Cortex of kidney (tissue), 1 donor: ENCODE measurements at places on chromosomes 5 and 9.

DNA sequence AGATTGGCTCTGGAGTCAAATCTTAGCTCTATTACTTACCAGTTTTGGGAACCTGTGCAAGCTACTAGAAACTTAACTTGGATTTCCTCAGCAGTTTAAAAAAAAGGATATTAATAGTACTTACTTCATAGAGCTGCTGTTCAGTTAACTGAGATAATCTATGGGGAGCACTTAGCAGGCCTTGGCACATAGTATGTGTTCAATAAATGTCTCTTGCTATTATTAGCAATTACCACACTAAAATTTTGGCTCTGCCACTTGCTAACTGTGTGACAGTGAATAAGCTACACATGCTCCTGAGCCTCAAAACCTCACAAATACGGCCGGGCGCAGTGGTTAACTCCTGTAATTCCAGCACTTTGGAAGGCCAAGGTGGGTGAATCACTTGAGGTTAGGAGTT lies 55.9 kb downstream of the CDK5RAP2 start:
- DNase-seq = no peak

DNA sequence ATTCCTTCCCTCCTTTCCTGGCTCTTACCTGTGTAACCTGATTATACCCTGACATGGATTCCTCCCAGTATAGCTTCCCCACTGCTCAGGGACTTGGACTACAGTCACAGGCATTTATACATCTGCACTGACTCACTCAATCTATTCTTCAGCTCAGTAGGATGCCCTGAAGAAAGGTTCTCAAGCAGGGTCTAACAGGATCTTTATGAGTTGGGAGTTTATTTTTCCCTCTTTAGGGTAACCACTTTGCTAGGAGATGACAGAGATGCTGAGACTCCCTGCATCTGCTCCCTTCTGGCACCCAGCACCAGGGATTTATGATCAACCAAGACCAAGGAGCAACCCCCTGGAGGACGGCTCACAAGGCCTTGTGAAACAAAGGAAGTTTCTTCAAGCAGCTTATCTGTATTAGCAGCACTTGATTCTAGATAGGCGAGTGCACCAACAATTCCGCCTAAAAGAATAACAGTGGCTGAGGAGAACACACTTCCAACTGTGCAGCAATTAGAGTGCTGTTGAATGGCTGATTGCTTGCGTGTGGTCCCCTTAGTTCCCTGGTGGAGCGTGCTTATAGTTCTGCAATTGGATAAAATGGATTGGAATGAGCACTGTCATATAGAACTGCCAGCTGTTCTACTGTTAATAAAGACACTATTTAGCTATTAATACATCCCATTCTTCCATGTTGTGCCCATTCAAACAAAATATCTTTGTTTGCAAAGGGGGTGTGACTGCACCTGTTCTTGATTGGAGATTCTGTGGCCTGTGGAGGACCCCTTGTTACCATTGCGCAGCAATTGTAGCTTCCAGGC lies 482.6 kb downstream of the ZNF608 start:
- no peak for DNase-seq

- no peak for DNase-seq
Observed at GRCh38 chr5:55989860-55990259, 4.9 kb downstream of the IL6ST start.

GRCh38 chr9:75909776-75910175 lies 19.3 kb downstream of the PCSK5 start:
- no peak for DNase-seq

DNA sequence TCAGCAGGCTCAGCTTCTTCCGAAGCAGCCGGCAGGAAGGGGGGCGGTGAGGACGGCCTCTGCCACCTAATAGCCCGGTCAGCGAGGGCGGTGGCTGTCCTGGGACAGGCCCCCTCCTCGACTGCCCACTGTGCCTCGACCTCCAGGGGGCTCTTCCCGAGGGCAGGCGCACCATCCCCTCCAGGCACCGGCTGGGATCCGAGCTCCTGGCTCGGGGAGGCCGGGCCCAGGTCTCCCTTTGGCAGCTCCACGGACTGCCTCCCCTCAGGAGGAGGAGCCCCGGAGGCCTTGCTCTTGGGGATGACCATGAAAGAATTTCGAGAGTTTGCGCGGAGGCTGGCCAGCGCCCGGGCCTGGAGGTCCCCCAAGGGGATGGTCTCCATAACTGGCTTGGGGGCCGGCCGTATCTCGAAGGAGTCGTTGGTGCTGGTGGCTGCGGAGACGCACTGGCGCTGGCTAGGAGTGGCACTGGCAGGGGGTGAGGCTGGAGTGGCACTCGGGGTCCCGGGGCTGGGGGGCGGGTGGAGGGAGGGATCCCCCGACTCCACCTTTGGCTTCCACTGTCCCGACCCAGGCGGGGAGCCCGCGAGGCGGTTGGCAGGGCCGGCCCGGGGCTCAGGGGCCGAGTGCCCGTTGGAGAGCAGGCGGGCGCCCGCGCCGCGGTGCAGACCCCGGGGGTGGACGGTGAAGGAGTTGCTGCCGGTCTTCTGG lies 975 bp downstream of the TPRN start:
- DNase-seq = no peak
